NCI-H2107 (cell line): ENCODE measurements at places on chromosomes 2 and 18.
A peak's percentile ranks its signal among the peaks of the same experiment; 100 is the strongest.

- no peak for DNase-seq
Measured at GRCh38 chr18:13159579-13159978, 59.0 kb upstream of the LDLRAD4 start.

- peak; percentile 58 for DNase-seq
Measured at GRCh38 chr2:221166292-221166691, 405.8 kb downstream of the EPHA4 start.

GRCh38 chr2:63344575-63345284, 243.5 kb downstream of the WDPCP start:
- DNase-seq: no peak

- DNase-seq: peak; percentile 13
Measured at GRCh38 chr2:144430722-144431391, 89.1 kb downstream of the ZEB2 start.

GRCh38 chr18:7164323-7165004, 46.9 kb upstream of the LAMA1 start:
- DNase-seq: no peak

DNA sequence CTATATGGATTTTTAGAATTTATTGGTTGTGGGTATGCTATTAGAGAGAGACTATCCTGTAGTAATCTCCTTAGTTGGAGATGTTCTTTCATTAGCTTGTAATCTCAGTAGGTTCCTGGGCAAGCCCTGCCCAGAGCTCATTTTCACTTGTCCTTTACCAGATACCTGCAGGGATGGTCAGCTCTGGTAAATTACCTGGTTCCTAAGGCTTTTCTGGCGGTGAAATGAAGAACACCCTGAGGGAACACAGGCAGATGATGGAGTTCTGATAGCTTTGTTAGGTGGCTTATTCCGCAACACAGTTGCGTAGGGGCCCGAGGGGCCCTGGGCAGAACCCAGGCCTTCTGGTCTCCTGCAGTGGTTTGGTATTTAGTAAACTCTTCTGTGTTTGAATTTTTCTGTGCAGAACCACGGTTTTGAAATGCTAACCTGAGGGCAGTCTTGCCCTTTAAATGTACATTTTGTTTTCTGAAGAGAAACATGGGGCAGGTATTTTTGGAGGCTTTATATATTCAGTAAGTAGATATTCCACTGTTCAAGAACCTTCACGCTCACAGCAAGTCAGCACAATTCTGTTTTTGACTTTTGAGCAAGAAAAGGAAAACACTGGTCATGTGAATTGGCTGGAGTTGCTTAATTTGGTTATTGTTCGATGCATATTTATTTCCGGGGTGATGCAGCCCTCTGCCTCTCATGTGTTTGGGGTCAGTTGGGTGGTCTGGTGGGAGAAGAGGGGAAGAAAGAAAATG, 22.4 kb downstream of the ZNF532 start:
- no peak for DNase-seq

DNA sequence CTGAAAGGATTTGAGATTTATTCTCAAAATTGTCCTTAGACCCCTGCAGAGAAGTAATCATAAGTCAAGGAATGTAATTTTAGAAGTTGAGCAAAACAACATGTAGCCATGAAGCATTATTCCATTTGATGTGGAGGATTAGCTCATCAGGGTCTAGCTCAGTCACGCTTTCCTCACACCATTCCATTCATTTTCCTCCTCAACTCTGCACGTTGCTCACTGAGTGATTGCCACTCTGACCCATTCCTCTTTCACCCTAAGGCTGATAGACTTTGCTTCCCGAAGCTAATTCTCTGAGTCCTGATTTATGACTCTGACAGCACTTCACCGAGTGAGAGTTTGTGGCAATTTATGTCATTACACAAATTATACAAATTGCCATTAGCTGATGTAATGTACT, 820.6 kb upstream of the PIK3C3 start:
- DNase-seq: no peak

DNA sequence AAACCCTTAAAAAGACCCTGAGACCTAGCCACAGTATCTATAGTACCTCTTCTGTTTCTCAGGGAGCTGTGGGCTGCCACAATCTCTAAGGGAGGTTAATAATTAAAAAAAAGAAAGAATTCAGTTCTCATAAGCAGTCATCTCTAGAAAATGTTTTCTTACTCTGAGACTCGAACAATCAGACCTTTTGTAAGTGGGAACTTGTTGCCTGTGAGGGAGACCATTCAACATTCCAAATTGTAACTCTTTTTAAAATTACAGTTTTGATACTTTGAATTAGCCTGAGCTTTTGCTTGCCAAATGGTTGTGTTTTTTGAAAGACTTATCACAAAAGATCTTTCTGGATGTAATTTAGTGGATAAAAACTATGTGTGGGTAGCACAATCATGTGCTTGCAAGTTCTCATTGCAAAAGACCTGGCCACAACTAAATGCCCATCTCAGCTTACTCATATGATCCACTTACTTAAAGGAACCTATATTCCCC, 33.3 kb downstream of the IL1R2 start:
- DNase-seq: no peak

GRCh38 chr2:191321861-191322662, 76.9 kb downstream of the MYO1B start:
- DNase-seq: no peak

DNA sequence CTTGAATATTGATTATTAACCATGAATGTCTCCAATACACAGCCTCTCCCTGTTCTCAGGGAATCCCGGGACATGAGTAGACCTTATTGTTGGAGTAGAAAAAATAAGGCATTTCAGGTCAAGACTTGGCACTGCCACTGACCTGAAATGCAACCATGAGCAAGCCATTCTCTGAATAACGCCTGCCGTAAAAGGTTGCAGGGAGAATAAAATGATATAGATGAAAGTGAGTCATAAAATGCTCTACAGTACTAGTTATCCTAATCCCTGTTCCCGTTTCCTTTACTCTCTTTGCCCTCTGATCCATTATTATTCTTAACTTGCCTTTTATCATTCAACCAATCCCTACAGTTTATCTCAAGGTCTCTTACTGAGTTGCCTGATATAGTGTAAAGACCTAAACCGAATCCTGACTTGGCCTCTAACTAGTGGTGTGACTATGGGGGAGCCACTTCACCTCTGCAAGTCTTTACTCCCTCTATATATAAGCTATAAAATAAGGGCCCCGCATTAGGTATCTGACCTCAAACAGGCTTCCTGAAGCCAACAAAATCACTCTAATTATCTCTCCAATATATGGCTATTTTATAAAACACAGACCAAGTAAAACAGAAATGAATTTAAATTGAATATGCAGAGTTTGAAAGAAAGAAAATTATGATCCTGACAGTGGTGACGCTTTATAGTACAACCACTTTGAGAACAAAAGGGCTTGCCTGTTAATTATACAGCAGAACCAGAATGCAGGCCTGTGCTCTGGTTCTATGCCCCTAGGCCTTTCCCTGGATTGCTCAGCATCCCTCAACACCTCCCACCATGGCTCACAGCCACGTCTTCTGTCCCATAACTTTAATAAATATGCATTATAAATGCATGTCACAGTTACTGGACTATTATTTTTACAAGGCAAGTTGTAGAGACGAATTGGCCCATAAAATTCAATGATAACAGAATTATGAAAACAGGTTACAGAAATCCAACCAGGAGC, 183.1 kb downstream of the STK39 start:
- no peak for DNase-seq

DNA sequence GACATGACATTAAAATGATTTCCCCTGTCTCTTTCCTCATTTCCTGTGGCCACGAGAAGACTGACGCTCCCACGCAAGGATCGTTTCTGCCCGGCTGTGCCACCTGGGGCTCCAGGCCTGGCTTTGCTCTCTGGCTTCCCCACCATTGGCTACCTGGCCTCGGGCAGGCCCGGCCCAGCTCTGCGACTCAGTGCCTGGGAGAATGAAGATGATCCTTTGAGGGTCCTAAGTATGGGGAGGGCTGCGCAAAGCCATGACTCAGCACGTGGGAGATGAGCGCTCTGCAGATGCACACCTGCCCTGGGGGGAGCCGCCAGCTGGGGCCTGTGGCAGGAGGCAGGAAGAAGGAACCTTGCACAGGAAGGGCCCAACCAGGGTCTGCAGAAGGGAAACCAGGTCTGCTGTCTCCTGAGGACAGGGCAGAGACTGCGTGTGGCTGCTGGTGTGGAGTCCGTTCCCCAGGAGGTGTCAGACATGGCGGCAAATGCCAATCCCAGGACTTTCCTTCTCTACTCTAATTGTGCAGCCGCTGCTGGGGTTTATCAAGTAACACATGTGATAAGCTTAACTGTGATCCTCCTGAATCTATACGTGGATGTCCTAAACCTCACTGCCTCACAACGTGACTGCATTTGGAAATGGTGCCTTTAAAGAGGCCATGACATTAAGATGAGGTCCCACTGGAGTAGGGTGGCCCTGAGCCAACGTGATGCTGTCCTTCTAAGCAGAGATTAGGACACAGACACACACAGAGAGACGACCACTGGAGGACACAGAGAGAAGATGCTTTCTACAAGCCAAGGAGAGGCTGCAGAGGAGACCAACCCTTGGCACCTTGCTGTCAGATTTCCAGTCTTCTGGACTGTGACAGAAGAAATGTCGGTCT, 32.9 kb downstream of the MBP start:
- DNase-seq: no peak

- DNase-seq: no peak
Measured at GRCh38 chr2:36411962-36412444, 56.4 kb downstream of the CRIM1 start.

DNA sequence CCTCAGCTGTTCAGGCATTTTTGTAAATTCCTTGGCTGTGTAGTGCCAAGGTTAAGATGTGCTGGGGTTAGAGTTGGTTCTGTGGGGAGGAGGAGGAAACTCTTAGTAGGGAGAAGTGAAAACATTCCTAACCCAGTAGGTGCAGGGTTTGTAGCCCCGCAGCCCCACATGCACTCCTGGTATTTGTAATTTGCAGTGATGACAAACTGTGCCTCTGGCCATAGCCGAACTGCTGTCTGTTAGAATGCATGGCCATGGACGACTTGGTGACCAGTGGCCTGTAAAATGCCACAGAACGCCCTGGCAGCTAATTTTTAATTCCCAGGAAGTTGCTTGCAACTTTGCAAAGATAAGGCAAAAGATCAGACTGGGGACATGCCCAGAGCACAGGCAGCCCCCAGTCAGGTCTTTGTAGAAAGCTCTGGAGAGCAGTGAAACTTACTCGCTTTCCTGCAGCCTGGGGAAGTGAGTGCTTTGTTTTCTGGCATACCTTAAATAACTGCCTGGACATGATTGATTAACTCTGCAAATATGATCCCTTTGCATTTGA, 38.4 kb downstream of the LYPD6B start:
- DNase-seq: no peak

DNA sequence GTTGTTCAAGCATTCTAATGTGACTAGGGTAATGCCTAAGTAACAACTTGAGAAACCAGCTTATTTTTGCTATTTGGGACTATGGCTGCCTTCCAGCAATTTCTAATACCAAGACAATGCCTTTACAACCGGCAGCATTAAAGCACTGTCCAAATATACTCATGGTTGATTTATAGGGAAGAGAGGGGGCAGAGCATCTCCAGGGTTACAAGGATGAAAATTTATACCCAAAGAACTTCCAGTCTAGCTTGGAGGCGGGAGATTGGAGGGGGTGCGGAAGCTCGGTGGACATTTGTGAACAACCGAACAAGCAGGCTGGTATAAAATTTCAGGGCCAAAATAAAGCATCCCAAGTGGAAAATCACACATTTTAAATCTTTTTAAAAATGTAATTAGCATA, 294.9 kb upstream of the STON1 start:
- no peak for DNase-seq

- no peak for DNase-seq
Measured at GRCh38 chr2:159163930-159164329, 122.6 kb downstream of the WDSUB1 start.

GRCh38 chr2:64085936-64086335, 58.3 kb downstream of the PELI1 start:
- DNase-seq: no peak

DNA sequence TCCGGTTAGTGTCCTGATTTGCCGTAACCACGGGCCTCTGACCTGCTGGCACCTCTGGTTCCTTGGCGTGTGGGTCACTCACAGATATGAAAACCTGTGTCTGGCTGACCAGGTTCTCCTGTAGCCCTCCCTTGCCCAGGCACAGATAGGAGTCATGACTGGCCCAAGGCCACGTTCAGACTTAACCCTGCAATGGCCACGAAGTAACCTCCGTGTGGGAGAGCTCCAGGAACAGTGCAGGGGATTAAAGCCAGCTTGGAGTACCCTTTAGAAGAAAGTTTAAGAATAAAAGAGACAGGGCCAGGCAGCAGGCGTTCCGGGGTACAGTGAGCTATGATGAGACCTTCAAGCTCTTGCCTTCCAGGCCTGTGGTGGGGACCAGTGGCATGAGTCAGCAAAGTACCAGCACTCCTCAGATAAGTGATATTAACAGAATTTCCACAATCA, 25.5 kb downstream of the CENPO start:
- DNase-seq: no peak

- no peak for DNase-seq
Measured at GRCh38 chr18:3170441-3171161, 49.2 kb downstream of the MYOM1 start.

DNA sequence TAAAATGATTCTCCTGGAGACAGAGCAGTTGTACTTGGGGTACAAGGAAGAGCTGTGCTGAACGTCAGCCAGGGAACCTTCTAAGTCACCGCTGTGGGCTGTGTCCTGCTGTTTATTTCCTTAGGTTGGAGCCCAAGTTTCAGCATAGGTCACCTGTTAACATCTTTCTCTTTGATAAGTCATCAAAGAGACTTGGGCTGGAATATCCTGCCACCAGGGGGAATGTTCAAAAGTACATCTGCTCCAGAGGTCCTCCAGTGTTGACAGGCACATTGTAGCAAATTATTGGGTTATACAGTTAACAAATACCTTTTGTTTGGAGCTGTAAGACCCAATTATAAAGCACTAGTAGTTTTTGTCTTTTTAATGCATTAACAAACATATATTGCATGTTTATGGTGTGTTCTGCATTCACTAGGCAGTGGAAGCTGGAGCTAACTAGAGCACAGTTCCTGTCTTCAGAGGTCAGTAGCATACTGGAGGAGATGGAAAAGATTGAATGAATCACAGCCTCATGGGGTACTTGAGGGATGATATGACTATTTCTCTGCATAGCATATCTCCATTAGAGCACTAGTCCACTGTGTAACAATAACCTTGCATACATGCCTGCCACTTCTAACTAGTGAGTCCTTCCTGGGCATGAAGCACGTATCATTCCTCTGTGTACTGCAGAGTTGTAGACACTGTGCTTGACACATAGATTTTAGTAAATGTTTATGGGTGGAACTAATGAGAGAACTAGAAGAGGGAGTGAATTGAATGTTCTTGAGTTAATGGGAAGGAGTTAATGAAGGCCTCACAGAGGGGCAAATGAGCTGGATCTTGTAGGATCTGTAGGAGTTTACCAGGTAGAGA, 182.1 kb downstream of the AGAP1 start:
- no peak for DNase-seq

DNA sequence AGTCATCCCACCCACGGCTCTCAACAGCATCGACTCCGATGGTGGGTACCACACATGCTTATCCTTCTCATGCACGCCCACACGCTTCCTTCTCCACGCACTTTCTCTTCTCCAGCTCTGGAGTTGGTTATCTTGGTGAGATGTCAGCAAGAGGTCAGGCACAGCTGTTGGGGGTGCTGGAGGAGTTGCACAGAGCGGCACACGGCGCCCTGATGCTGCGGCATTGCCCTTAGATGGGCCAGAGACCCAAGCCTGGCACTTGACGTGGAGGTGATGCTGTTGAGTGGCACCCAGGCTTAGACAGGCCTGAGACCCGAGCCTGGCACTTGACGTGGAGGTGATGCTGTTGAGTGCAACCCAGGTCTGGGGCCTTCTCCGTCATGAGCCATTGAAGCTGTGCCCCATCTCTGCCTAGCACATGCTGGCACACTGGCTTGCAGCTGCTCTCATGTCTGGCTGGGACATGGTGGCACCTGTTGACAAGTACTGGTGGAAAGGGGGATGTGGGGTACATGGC, 83.2 kb downstream of the DGKD start:
- DNase-seq: no peak
